Left ventricle myocardium inferior (tissue), 1 donor: ENCODE measurements at places on chromosomes 6 and 20. TPM values are rescaled to one million over a fixed set of nuclear protein-coding genes. Genes with fewer than 3 reads are reported as not detected.

DNA sequence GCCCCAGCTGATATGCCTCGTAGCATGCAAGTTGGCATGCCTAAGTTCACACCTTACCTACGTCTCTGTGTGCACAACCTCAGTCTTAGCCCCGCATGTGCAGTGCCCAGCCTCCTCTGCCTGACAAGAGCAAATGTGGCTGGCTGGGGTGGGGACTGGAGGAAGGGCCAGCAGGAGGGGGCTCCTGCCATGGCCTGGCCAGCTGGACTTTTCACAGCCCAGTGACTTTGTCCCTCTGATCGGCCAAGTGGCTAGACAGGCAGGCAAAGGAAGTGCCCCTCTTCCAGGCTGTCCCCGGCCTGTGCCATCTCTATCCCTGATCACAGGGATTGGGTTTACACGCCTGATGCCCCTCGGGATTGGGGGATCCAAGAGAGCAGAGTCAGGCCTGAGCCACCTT lies 49.5 kb upstream of the SIRPA start:
- no peak for DNase-seq

DNA sequence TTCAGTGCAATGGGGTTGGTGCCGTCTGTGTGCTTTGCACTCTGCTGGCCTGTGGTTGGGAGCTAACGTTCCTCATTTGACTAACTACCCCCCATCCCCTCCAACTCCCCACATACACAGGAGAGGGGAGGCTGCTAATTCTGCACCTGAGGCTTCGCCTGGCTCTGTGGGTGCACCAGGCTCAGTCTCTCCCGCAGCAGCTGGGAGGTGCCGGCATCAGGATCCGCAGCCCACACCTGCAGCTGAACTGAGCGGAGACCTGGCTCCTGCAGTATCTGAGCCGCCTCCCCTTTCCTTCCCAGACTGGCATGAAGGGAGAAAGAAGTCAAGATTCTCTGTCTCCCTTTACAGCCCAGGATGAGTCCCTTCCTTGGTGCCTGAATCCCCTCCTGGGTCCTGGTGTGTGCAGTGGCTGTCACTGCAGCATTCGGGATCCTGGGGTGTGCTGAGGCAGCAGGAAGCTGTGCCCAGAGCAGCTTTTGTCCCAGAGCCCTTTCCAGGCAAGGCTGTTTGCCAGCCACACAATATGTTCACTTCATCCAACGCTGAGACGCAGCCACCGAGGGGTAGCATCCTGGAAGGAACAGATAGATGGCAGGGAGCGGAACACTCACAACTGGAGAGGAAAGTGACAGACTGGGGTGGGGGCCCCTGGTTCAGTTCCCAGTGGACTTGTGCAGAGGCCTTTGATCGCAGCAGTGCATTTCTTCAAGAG lies 70.2 kb downstream of the CDH4 start:
- no peak for DNase-seq

GRCh38 chr20:43832096-43832816 lies 82.4 kb upstream of the TOX2 start:
- no peak for DNase-seq

DNA sequence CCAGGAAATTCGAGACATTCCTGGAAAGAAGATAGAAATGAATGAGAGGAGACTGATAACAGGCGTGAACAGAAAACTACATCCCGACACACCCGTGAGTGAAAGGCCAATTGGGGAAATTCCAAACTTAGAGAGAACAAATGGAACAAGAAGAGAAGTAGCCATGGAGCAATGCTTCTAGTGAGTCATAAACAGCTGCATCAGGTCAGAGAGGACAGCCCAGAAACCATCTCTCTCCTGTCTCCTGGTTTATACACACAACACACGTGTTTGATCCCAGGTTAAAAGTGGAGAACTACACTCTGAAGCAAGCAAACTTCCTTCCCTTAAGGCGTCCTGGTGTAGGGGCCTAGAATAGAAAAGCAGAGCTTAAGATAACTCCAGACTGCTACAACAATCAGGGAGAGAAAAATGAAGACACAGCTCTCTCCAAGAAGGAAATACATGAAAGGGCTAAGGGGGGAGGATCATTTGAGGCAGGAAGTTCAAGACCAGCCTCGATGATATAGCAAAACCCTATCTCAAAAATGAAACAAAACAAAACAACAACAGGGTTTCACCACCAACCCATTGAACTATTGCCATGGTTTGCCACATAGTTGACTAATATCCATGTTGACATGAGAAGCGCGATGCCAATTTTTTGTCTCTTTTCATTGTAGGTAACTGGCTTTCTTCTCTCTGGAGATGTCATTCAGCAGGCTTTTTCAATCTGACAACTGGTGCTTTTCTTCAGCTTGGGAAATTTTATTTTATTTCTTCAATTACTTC lies 26.9 kb downstream of the NRN1 start:
- DNase-seq: no peak

DNA sequence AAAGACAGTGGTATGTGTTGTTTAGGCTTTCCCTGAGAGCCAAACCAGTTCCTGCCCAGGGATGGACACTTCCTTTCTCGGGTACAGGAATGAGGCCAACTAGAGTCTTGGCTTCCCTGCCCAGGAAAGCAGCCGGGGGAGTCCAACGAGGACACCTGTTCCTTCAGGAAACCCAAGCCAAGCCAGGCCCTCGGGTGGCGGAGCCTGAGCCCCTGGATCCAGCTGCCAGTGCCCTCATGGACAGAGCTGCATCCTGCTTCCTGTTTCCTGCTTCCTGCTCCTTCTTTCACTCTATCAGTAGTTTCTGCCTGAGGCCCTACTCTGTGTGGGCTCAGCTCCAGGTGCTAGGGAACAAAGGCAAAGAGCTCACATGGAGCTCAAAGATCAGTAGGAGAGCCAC lies 7.9 kb upstream of the SIRPA start:
- no peak for DNase-seq

- DNase-seq: no peak
Observed at GRCh38 chr6:111805511-111806164, 67.6 kb downstream of the FYN start.

- no peak for DNase-seq
Observed at GRCh38 chr6:169738204-169738975, 13.0 kb downstream of the DYNLT2 start.

Gene SNX3
- 245 TPM for total RNA-seq

Gene NOTCH4
- 23.0 TPM for total RNA-seq

Gene CRISP2
- total RNA-seq: not detected

Gene ZNF831
- 0.05 TPM for total RNA-seq

Gene FAM83D
- 0.77 TPM for total RNA-seq

Gene CPNE5
- 26.5 TPM for total RNA-seq
